Stimulated activated naive CD4-positive, alpha-beta T cell (primary cell): ENCODE measurements at places on chromosomes 13 and 19.
A peak's percentile ranks its signal among the peaks of the same experiment; 100 is the strongest.

DNA sequence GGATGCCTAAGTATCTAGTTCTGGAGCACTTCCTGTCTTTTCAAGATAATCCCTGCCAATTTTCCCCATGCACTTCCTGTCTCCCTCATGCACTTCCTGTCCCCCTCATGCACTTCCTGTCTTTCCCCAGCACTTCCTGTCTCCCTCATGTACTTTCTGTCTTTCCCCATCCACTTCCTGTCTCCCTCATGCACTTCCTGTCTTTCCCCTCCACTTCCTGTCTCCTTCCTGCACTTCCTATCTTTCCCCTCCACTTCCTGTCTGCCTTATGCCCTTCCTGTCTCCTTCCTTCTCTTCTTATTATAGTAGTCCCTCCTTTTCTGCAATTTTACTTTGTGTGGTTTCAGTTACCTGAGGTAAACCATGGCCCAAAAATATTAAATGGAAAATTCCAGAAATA lies 3.0 kb upstream of the TNNT1 start:
- DNase-seq: no peak

- DNase-seq: no peak
These were observed 10.1 kb upstream of the GTF2F1 start for GRCh38 chr19:6402837-6403608.

DNA sequence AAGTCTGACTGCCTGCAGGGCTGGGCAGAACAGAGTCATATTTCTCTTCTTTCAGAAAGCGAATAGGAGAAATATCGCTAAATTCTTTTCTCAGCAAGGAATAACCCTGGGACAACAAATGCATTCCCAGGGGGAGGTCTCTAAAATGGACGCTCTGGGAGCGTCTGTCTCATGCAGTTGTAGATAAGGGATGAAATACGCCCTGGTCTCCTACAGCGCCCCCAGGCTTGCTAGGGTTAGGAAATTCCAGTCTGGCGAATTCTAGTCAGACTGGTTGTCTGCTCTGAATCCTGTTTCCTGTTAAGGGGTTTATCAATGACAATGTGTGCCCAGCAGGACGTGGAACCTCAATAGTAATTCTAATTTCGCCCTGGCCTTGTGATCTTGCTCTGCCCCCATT lies 1214.1 kb downstream of the DIAPH3 start:
- DNase-seq: no peak

DNA sequence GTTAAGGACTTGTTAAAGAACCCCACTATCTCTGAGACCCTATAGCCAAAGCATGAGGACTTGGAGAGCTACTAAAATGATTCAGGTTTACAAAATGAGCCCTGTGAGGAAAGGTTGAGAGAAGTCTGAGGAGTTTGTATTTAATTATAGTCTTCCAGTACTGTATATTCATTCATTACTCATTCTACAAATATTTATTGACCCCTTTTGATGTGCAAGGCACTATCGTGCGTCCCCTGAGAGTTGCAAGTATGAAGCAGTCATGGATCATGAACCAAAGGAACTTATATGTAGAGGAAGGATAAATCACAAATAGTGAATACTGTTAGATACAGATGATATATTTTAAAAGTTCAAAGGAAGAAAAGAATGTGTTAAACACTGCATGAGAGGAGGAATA lies 84.4 kb downstream of the DNAJC15 start:
- no peak for DNase-seq

DNA sequence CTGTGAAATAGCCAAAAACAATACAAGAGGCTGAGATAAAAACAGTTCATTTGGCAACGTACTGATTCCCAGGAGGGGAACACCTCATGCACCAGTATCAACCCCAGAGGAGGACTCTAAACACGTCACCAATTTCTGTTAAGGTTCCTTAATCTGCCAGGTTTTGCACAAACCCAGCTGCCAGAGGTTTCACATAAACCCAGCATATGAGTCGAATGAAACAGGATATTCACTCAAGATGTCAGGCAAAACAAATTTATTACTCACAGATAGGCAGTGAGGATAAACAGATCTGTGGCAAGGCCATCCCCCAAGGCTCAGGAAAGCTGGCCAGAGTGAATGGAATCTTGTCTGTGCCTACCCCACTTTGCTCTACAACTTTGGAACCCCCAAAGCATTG lies 210.9 kb downstream of the GPC5 start:
- DNase-seq: no peak

DNA sequence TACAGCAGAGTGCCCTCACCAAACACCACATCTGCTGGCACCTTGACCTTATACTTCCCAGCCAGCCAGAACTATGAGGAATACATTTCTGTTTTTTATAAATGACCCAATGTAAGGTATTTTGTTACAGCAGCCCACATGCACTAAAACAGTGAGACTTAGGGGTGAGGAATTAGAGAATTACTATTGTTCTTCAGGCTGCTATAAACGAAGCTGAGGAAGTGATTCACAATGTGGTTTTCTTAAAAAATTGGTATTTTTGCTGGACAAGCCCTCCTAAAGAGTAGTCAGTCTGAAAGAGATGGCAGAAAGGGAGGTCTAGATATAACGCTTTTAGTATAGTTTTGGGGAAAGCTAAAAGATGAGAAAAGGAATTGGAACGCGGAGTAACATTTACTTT lies 101.0 kb downstream of the SLITRK6 start:
- DNase-seq: no peak

GRCh38 chr19:6890401-6890913 lies 3.1 kb downstream of the ADGRE1 start:
- DNase-seq: no peak

DNA sequence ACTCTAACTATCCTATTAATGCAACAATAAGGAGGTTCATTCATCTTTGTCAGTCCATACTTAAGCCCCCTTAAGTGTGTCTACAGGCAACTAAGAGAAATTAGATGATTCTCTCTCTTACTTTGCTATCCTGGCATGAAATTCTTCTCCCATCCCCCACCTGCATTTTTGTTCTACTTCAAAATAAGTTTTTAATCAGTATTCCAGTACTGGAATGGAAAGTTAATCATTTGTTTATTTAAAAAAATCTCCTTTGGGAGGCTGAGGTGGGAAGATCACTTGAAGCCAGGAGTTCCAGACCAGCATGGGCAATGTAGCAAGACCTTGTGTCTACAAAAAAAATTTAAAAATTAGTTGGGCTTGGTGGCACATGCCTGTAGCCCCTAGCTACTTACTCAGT lies 222.1 kb downstream of the MZT1 start:
- DNase-seq: no peak

DNA sequence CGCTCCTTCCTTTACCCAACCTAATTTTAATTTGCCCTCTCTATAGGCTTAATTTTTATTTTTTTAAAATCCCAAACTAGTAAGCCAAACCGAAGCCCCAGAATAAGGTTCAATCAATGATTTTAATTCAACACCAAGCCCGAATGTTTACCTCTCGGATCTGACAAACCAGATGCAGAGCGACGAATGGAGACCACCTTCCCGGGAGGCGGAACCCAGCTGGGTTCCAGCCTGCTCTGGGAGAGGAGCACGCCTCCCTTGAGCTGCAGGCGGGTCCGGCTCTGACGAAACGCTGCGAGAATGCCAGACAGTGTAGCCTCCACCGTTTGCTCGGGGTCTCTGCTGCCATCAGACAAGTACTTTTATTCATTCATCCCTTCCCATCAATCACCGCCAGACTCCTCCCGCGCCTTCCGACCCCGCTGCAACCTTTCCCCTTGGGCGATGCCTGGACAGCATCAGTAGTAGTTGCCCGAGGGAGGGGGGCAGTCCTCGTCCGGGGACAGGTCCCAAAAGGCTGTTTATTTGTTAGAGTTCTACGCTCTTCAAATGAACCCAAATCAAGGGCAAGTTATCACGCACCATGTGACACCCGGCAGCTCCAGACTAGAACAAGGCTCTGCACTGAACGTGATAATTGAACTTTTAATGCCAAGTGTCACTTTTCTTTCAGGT lies 752 bp upstream of the EDNRB start:
- DNase-seq: no peak

- DNase-seq: no peak
These were observed 20.1 kb upstream of the NDUFS7 start for GRCh38 chr19:1363599-1363998.

DNA sequence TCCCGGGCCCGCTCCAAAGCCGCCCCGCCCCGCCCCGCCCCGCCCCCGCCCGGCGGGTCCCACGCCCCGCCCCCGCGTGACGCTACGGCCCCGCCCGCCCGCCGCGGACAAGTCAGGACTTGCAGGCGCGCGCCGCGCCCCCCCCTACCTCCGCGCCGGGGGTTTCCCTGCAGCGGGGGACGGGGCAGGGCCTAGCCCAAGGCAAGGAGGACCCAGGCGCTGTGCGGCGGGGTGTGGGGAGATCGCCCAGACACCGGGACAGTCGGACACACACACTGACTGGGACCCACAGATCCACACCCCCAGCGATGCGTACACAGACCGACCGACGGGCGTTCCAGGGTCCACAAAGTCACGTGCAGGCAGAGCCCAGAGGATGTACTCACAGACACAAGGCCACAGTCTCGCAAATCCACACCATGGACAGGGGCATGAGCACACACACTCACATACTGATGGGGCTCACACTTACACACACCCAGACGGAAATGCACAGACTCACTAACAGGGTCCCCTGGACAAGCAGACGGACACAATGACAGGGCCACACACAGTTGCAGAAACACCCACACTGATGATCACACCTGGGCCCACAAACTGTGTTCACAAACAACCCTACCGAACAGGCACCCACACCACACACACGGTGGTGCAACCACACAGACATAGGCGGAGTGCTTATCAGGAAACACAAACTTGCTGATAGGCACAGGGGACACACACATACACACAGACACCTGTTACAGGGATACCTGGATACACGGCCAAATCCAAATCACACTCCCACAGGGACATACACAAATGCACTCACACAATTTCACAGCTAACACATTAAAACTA lies 436 bp upstream of the BBC3 start:
- DNase-seq: peak; percentile 93

- DNase-seq: no peak
These were observed 362 bp downstream of the WTIP start for GRCh38 chr19:34481861-34482379.

GRCh38 chr19:30448386-30449077 lies 76.3 kb downstream of the ZNF536 start:
- no peak for DNase-seq

- no peak for DNase-seq
These were observed 311.9 kb downstream of the COG6 start for GRCh38 chr13:39967199-39967959.

DNA sequence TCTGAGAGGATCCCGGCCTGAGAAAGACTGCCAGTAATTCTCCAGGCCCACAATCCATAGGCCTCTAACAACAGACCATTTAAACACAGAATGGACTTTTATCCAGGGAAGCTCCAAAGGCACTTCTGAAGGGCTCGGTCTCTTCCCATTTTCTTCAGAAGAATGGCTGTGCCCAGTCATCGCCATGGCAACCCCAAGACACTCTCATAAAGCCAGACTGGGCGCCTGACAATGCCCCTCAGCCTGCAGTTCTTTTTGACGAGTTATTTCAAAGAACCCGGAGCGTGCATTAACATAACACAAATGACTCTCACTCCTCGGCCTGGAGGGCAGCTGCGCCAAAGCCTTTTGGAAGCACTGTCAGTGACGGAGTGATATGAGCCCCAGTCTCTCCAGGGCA lies 61.0 kb downstream of the RASA3 start:
- no peak for DNase-seq

DNA sequence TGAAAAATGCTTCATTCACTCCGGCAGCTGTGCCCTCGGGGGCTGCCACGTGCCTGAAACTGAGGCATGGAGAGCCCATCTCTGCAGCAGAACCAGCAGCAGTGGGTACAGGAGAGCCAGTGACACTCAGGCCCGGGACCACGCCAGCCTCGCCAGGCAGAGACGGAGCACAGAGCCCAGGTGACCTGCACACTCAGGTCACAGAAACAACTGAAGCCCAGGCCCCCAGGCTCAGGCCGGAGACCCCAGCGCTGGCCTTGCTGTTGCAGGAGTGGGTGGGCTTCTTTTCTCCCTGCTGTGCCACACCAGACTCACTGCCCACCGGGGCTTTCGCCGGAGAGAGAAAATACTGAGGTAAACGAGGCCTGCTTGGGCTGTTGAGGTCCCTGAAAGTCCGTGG lies 117.3 kb downstream of the SOX1 start:
- no peak for DNase-seq

DNA sequence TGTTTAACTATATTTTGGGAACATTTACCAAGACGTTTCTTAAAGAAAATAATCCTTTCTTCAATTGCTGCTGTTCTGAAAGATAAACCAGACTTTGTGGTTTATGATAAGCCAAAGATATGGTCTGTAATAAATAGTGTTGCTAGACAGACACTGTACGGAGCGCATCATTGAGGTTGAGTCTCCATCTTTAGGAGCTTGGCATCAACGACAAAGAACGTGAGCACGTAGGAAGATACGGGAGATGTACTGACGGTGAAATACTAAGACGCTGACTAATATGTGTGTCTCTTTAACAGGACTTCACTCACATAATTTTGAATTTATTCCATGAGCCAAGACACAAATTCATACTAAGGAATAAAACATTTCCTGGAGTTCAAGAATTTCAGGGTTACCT lies 16.2 kb downstream of the TEX29 start:
- no peak for DNase-seq

DNA sequence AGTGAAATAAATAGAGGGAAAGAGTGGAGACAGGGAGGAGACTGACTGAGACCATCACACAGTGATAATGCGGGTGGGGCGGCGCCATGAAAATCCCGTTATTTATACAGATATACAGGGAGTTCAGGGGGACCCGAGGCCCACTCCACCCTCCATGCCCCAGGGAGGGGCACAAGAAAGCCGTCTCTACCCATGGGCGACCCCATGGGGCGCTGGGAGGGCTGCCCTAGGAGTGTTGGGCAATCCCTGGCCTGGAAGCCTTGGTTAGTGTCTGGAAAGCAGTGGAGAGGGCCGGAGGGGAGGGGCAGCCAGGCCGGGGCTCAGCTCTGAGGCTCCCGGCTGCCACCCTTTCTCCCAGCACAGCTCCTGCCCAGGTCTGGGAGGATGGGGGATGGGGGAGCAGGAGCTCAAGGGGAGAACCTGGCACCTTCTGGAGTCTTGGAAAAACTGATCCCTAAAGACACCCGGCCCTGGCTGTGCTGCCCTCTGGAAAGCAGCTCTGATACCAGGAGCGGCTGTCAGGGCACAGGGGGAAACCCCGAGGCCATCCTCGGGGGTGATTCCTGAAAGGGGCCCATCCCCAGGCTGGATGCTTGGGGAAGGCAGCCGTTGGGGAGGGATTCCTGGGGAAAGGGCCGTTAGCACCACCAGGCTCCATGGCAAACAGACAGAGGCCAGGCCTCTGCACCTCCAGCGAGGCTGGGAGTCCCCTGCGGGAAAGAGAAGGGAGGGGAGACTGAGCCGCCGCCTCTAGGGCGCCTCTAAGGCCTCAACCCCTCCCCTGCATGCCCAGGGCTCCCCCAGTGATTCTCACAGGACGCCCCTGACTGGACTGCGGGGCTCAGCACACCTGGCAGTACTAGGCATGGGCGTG lies 3.0 kb upstream of the PRKD2 start:
- no peak for DNase-seq
